Stimulated activated CD4-positive, alpha-beta T cell treated with anti-CD3 and anti-CD28 coated beads, Interleukin-15, amount 100 ng/mL, for 24 hours (primary cell): ENCODE measurements at places on chromosomes 7 and 10.

DNA sequence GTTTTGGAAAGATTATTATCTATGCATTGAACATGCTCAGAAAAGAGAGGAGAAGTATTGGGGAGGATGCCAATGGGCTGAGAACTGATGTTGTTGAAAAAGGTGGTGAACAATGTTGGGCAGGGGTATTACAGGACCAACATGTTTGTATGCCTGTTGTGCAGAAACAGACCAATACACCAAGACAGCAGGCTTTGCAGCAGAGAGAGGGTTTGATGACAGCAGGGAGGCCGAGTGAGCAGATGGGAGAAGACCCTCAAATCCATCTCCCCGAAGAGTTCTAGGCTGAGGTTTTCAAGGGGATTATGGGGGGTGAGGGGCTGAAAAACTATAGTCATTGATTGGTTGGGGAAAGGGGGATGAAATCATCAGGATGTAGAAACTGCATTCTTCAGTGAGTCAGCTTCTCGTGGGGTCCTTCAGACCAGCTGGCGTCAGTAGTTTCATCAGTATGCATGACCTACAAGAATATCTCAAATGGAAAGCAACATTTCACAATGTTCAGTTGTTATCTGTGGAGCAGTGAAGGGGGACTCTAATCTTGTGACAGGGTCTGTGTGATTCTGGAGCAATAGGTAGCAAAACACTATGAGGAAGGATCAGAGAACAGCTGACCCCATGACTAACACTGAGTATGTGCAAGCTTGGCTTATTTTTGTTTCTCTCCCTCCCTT lies 167.8 kb downstream of the BAMBI start:
- DNase-seq: no peak

DNA sequence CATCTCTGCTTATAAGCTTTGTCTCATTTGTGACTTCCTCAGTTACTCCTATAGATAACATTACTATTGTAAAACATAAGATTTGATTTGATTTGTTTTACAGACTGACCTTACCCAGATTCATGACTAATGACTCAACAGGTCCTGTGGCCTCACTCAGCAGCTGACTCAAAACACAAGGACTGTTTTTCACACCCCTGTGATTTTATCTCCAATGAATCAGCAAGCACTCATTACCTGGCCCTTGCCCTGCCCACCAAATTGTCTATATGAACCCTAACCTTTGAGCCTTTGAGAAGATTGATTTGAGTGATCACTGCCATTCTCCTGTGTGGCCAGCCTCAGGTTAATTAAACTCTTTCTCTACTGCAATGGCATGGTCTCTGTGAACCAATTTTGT lies 1064.6 kb upstream of the LRRTM3 start:
- no peak for DNase-seq

GRCh38 chr10:69044546-69044945 lies 43.4 kb upstream of the SRGN start:
- no peak for DNase-seq

- DNase-seq: no peak
These were observed 17.0 kb upstream of the TBL2 start for GRCh38 chr7:73595358-73595757.

- no peak for DNase-seq
These were observed 95.3 kb downstream of the HDAC9 start for GRCh38 chr7:18590744-18591340.

DNA sequence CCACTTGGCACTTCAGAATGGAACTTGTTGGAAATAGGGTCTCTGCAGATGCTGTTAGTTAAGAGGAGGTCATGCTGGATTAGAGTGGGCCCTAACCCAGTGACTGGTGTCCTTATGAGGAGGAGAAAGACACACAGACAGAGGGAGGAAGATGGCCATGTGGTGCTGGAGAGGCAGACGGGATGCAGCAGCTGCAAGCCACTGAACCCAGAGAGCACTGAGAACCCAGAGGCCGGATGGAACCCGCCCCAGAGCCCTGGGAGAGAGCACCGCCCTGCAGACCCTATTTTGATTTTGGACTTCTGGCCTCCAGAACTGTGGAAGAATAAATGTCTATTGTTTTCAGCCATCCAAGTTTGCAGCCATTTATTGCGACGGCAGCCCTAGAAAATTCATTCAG lies 58.0 kb upstream of the EBF3 start:
- DNase-seq: no peak

GRCh38 chr10:129466703-129467358 lies at the start of gene MGMT:
MGMT (plus strand) TSS chr10:129467241.
- peak; percentile 99 for DNase-seq

- no peak for DNase-seq
These were observed 25.6 kb downstream of the NRCAM start for GRCh38 chr7:108430664-108431063.

GRCh38 chr10:1594372-1595241 lies 142.7 kb downstream of the ADARB2 start:
- no peak for DNase-seq

- no peak for DNase-seq
These were observed 350.5 kb upstream of the LRRTM3 start for GRCh38 chr10:66575251-66575855.

- no peak for DNase-seq
These were observed 42.1 kb downstream of the ST8SIA6 start for GRCh38 chr10:17412323-17412722.

DNA sequence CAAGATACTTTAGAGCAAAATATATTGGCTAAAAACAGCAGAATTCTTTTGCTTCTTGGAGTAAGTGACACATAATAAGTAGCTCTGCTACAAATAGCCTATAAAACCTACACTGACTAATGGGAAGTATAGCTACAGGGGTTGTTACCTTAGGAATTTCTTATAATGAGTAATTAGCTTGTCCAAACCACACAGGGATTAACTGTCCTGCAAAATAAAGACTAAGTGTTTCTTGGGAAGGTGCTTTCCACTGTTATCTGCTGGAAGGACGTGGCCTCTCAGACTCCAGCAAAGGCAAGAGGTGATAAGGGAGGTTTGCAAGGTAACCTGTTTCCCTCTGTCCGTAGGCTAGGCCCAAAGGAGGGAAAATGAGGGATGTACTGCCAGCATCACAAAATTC lies 302.4 kb downstream of the DOCK4 start:
- no peak for DNase-seq

- no peak for DNase-seq
These were observed 53.0 kb downstream of the TCF7L2 start for GRCh38 chr10:113003052-113003451.

GRCh38 chr10:119540038-119540437 lies 2.5 kb downstream of the RGS10 start:
- no peak for DNase-seq

DNA sequence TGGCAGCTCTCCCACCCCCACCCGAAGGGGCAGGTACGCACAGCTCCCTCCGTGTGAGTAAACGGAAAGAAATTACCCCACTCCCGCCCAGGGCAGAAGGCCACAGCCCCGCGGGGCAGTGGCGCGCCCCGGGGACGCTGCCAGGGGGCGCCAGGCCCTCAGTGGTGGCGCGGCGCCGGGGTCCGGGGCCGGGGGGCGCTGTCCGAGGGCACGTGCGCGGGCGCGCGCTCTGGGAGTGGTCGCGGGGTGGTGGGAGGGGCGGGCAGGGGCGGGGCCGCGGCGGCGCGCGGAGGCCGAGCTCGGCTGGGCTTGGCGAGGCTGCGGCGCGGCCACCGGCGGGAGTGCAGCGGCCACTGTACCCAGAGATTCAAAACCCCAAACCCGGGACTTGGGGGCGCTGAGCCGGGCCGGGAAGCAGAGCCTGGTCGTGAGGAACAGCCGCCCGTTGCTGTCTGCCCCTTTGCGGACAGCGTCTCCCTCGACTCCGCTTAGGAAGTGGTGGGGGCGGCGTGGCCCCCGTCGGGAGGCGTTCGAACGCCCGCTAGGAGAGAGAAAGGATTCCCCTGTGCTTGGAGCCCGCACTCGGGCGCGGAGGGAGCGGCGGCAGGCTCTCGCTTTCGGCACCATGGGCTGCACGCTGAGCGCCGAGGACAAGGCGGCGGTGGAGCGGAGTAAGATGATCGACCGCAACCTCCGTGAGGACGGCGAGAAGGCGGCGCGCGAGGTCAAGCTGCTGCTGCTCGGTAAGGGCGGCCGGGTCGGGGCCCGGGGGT lies at the start of gene GNAI1:
GNAI1 (plus strand) TSS at position 296 of the 773 bp plus-strand sequence; CDS start at position 626, 330 bp downstream.
- DNase-seq: peak; percentile 43

GRCh38 chr7:18206331-18206730 lies 178.7 kb upstream of the PRPS1L1 start:
- no peak for DNase-seq

- peak; percentile 37 for DNase-seq
These were observed 1.1 kb downstream of the GRID1 start for GRCh38 chr10:86365346-86366032.

- DNase-seq: no peak
These were observed 102.8 kb downstream of the ARHGAP22 start for GRCh38 chr10:48501787-48502771.

- peak; percentile 4 for DNase-seq
These were observed 123.7 kb downstream of the TACC2 start for GRCh38 chr10:122112625-122113160.

DNA sequence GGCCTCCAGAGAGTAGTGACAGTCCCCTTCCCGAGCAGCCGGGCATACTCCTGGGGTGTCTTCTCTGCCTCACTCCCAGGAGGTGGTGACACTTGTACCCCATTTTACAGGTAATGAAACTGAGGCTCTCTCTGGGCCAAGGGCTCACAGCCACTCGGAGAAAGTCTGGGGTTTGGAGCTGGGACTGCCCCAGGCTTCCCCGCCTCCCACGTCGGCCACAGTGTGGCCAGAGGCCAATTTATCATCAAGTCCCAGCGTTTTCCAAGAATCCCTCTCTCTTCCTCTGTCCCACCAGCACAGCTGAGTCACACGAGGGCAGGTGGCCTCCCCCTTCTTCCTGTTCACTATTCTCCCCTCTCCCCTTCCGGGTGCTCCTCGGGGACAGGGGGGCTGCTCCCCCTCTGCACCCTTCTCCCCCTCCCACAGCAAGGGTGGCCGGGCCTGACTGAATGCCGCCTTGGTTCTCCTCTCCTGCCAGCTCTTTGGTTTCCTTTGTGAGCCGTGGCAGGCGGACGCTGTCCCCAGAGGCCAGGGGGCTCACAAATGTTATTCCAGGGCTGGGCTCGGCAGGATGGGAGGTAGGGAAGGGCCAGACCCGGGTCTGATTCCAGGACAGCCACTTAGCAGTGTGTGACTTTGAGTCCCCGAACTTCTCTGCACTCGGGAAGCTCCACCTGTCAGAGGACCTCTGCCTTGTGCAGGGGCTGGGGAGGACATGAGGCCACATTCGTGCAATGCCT lies 17.7 kb downstream of the CLIP2 start:
- DNase-seq: no peak

DNA sequence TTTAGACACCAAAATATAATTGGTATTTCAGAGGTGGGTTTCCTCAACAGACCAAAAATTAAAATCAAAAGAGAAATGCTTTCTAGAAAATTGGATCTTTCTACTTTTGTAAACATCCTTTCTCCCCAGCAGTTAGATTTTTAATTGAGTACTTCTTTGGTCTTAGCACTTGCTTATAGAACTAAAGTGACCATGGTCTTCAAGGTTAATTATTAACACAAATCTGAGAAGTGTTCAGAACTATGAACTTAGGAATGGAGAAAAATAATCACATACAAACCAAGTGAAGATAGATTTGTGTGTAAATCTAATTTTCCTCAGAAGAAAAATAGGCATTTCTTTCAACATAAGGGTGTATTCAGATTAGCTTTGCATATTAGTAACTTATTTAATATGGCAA lies 355.4 kb downstream of the ELMO1 start:
- DNase-seq: no peak

- no peak for DNase-seq
These were observed 80.8 kb downstream of the FOXL3 start for GRCh38 chr7:370775-371118.

DNA sequence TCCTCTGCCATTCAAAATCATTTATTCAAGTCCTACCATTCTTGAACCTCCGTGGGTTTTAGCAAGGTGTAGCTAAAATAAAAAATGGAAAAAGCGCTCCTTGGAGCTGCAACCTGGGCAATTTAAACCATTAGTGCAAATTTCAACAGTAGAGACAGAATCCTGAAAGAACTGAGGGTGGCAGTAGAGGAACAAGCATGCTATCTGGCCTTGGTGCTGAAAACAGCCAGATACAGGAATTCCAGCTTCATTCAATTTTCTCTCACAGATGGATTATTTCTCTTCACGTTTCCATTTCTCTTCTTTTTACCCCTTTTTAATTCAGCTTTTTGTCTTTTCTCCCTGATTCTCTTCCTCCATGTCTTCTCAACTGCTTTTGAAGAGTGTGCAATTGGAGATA lies 77.7 kb downstream of the OTUD1 start:
- no peak for DNase-seq

DNA sequence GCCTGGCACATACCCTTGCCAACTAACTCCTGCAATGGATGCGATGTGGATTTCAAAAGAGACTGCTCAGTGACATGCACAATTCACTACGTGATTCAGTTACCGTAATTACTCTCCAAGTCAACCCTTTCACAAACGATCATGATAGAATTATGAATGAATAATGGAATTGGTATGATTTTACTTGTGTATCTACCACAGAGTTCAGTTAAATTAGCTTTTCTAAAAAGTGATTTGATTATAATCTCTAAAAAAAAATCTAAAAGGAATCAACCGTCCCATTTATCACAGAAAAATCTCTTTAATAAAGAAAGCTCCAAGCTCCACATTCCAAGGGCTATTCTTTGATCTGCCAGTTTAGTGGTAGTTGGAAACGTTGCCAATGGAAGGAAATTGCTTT lies 30.4 kb upstream of the RSU1 start:
- DNase-seq: no peak

GRCh38 chr7:99002827-99003212 lies 124.5 kb downstream of the TRRAP start:
- no peak for DNase-seq

GRCh38 chr10:94133239-94133638 lies 139.5 kb downstream of the PLCE1 start:
- DNase-seq: no peak

- no peak for DNase-seq
These were observed 6.7 kb downstream of the NRP1 start for GRCh38 chr10:33327751-33328150.

GRCh38 chr7:157138101-157138423 lies 664 bp upstream of the UBE3C start:
- no peak for DNase-seq

- no peak for DNase-seq
These were observed 231.0 kb upstream of the PRSS58 start for GRCh38 chr7:142488842-142489241.

DNA sequence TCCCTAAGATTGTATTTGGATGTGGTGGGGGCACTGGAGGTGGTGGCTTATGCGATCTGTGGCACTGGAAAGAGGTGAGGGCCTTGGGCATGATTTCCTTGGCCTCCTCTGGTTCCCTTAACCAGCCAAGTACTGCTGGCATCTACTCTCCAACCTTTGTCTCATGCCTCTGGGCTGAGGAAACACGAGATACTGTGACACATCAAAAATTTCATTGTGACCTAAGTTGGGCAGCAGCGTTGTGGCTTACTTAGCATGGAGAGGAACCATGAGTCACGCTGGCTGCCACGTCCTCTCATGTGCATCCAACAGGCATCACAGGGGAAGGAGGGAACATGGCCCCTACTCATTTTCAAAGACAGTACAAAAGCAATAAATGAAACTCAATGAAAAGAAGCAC lies 29.7 kb upstream of the GSDME start:
- DNase-seq: peak; percentile 22

GRCh38 chr10:9228771-9229170 lies 1174.3 kb downstream of the GATA3 start:
- no peak for DNase-seq

- DNase-seq: no peak
These were observed 59.6 kb downstream of the BLNK start for GRCh38 chr10:96211764-96212163.

GRCh38 chr7:21104124-21104500 lies 317.4 kb upstream of the SP8 start:
- no peak for DNase-seq
